Nephron progenitor cell (in vitro differentiated cells): ENCODE measurements at places on chromosomes 2 and 18.
A peak's percentile ranks its signal among the peaks of the same experiment; 100 is the strongest.

- DNase-seq, result no peak
Measured at GRCh38 chr2:226122041-226122440, 677.6 kb downstream of the IRS1 start.

DNA sequence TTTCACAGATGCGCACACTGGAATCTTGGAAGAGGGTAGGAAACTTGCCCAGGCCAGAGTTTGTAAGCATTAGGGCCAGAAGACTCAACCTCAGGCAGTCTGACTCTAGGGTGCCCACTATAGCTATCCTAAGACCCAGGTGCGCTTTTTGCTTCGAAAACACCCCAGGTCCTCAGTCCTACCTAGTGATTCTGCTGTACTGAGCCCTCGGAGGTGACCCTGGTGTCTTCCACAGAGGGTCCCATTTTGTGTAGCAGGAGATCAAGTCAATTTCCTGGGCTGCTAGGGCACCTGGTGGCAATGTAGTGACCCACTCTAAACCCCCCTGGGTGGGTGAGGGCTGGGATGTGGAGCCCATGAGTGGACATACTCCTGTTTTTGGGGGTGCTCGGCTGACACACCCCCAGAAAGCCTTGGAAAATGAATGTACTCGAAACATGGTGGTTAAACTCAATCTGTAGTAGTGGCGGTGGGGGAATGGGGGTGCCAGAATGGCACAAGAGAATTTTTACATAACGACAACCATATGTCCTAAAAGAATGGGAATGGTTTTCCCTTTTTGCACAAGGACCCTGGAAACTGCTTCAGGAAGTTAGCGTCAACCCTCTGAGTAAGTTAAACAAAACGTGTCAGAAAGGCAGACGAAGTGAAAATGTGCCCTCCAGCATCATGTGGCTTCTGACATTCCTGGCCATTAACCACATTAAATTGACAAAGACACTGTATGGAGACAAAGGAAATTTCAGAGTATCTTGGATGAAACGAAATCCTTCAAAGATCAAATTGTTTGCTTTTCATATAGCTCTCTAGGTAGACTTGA lies 218.0 kb upstream of the COPS8 start:
- DNase-seq, result no peak

- DNase-seq, result no peak
Measured at GRCh38 chr2:233131936-233132720, 72.0 kb downstream of the INPP5D start.

- DNase-seq, result no peak
Measured at GRCh38 chr2:17661460-17661859, 92.2 kb downstream of the SMC6 start.

DNA sequence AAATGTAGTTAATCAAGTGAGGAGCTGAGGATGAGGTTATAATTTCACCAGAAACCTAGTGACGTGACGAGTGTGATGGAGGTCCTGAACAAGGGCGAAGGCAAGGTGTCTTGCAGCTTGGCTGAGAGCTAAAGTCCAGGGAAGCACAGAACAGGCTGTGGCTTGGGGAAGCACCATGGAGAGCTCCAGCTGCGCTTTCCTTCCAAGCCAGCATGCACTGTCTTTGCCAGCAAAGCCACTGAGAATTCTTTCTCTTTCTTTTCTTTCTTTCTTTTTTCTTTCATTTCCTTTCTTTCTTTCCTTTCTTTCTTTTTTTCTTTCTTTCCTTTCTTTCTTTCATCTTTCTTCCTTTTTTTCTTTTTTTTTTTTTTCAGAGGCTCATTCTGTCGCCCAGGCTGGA lies 239.3 kb downstream of the FBXO15 start:
- peak; percentile 72 for DNase-seq

DNA sequence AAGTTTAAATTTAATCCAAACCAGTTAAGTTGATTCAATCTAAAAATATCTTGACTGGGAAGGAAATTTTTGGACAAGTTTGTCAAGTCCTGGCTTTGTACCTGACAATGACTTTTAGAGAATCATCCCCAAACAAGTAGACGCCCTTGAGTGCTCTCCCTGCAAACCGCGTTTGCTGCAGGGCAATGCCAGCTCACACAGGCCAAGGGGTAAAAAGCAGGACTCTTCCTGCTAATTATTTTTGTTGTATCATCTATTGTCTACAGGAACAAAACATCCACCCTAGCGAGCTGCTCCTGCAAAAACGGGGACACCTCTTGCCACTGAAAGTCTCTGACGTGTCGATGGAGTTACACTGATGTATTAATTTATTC lies 10.9 kb downstream of the ID2 start:
- DNase-seq, result no peak

DNA sequence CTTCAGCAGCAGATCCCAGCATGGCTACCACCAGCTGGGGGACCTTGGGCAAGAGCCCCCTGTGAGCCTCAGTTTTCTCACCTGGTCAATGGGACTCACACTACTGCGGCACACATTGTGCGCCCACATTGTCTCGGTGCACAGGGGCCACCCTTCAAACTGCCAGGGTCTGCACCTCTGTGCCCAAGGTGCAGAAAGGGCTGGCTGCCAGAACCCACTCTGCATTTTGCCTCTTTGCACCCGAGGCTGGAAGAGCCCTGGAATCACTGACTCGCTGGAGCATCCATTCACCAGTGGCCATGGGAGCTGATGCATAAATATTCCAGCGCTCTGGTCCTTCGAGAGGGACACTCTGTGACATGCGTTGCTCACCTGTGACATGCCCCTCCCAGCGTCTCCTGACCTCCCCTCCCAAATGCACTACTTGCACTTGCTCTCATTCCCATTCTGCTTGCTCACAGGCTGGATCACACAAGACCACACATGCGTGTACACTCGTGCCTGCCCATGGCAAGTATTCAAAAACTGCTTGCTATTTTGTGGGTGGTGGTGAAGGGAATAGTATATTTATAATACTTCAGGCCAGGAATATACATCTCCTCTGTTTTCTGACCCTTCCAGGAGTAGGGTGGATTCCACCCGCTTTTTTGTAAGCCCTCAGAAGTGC lies 18.8 kb upstream of the C1QL2 start:
- no peak for DNase-seq

GRCh38 chr2:10149635-10150034 lies 27.1 kb downstream of the RRM2 start:
- DNase-seq, result no peak

- no peak for DNase-seq
Measured at GRCh38 chr18:59453468-59453961, 94.5 kb upstream of the LMAN1 start.

GRCh38 chr2:45909677-45910191 lies 258.3 kb downstream of the PRKCE start:
- no peak for DNase-seq

- DNase-seq, result no peak
Measured at GRCh38 chr2:188664951-188665595, 309.1 kb upstream of the COL3A1 start.

DNA sequence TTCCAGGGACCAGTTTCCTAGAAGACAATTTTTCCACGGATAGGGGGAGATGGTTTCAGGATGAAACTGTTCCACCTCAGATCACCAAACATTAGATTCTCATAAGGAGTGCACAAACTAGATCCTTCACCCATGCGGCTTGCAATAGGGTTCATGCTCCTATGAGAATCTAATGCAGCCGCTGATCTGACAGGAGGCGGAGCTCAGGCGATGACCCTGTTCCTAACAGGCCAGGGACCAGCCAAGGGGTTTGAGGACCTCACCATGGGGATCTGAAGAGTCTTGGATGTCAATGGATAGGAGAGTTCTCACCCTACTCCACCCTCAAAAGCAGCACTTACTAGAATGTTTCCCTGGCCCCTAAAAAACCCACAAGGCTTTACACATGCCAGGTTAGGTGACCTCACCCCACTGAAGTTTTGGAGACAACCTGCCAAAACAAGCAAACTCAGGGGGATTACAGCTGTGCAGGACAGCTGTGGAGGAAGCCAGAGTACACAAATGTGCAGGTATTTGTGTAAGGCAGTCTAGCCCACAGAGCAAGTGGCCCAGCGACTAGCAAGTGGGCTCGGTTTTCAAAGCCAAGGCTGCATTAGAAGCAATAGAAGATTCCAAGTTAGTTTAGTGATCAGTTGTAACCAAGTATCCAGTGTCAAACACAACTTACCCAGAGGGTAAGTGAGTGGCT lies 3.9 kb downstream of the EVA1A start:
- no peak for DNase-seq

GRCh38 chr2:28152585-28153280 lies 239.9 kb upstream of the FOSL2 start:
- no peak for DNase-seq

- no peak for DNase-seq
Measured at GRCh38 chr18:12861637-12862036, 22.4 kb downstream of the PTPN2 start.

- DNase-seq, result no peak
Measured at GRCh38 chr2:170434900-170435621, 257.1 kb downstream of the MYO3B start.

DNA sequence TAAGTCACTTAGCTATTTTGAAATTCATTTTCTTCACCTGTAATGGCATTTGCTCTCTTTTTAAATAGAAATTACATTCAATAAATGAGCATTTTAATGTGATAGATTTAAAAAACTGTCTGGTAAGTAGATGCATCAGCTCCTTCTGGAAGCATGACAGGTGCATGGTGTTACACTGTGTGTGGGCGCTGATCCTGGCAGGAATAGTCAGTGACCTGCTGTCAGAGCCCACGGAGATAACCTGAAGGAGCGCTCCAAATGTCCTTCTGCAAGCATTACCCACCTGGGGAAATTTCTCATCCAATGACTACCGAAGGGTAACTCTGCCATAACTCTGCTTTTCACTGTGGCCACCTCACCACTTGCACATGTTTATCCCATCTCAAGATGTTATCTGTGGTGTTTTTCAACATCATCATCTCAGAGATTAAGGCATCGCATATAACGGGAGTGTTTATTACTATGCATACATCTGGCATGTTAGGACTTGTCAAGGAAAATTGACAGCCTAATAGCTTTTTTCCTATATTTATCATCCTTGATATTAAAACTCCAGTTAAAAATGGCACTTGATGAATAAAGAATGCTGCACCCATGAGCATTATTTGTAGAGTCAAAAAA lies 637.3 kb downstream of the ERBB4 start:
- no peak for DNase-seq

- no peak for DNase-seq
Measured at GRCh38 chr18:66722671-66723070, 118.8 kb upstream of the CDH19 start.

DNA sequence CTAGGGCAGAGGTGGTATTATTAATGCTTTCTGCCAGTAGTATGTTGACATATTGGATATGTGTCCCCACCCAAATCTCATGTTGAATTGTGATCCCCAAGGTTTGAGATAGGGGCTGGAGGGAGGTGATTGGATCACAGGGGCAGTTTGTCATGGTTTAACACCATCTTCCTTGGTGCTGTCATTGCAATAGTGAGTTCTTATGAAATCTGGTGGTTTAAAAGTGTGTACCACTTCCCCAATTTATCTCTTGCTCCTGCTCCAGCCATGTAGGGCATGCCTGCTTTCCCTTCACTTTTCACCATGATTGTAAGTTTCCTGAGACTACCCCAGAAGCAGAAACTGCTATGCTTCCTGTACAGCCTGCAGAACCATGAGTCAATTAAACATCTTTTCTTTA lies 47.1 kb upstream of the THSD7B start:
- no peak for DNase-seq

- DNase-seq, result peak; percentile 33
Measured at GRCh38 chr18:43271593-43272432, 5.5 kb downstream of the SYT4 start.

- DNase-seq, result no peak
Measured at GRCh38 chr18:78726326-78727056, 253.1 kb upstream of the SALL3 start.

DNA sequence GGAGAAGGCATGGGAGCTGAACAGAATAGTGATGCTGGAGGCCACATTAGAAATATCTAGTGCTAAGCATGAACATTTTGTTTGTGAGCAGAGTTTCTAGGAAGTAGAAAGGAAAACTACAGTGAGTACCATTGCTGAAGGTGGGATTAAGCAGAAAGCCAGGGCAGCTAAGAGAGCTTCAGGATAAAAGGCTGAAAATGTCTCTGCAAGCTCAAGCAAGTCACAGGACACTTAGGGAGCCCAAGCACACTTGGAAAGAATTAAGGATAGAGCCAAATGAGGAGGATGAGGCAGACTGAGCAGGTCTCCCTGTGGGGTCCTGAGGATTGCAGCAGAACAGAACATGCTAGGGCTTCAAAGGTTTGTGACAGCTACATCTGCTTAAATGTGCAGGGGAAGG lies 80.6 kb upstream of the LYPD1 start:
- no peak for DNase-seq

DNA sequence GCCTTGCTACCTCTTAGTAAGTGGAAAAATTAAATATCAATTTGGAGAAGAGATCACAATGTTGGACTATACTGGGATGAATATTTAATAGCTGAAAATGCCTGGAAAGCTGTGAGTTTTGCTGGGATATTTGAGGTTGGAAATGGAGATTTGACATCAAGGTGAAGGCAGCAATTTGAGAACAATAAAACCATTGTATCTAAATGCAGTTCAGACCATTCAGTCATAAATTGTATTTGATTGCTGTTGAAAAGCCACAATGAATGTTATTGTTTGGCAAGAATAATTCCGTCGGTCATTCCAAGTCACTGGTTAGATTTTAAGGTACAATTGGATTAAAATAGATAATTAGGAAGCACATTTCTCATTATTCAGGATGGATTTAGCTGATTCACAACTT lies 325.6 kb downstream of the HRH4 start:
- no peak for DNase-seq

DNA sequence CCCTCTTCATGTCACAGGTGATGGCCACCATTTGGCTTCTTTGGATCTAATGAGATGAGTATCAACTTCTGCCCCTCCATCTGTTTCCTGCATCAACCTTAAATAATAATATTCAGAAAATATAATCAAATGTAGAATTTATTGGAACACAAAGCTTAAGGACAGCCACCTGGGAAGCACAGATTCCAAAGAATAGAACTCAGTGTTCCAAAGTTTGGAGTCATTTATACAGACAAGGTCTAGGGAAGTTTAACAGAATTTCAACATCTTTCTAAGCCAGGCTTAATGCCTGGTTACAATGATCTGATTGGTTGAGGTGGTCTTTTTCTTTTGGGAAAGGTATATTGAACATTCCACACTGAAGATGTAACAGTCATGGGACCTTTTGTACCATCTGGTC lies 218.0 kb upstream of the PIEZO2 start:
- DNase-seq, result no peak

GRCh38 chr2:190583507-190584337 lies 49.2 kb upstream of the NEMP2 start:
- no peak for DNase-seq
